ENCODE measurements at places on chromosomes 6 and 20. TPM values are rescaled to one million over a fixed set of nuclear protein-coding genes. Genes with fewer than 3 reads are reported as not detected.

Gene IL17A
- total RNA-seq = not detected

Gene DNAH8
- 0.14 TPM for total RNA-seq

Gene SLC22A7
- not detected for total RNA-seq

Gene WDR27
- 22.5 TPM for total RNA-seq

DNA sequence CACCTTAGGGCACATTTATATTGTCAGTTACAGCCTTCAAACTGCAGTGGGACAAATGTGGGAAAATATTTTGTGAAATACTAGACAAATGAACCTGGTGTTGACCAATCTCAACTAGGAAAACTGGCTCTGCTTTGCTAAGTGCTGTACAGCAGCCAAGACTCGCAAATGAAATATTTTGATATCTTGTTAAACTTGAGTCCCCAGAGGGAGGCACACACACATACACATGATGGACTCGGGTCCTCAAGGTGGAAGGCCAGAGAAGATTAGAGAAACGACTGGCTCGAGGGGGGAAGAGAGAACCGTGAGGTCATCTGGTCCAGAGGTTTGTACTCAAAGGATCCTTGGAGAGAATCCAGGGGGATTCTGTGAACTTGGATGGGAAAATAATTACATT, 67.3 kb upstream of the JAG1 start:
- DNase-seq = no peak
- no peaks in the 10 kb centered on the region for H3K36me3 ChIP-seq
- no peaks in the 10 kb centered on the region for H3K27me3 ChIP-seq
- peaks cover 43% of the 10 kb centered on the region for H3K4me1 ChIP-seq

GRCh38 chr6:146287691-146288369, 255.8 kb upstream of the RAB32 start:
- no peak for DNase-seq
- no peaks in the 10 kb centered on the region for H3K27me3 ChIP-seq
- H3K4me1 ChIP-seq = no peaks in the 10 kb centered on the region
- no peak overlapping the region for H3K27ac ChIP-seq
- H3K36me3 ChIP-seq = no peaks in the 10 kb centered on the region

DNA sequence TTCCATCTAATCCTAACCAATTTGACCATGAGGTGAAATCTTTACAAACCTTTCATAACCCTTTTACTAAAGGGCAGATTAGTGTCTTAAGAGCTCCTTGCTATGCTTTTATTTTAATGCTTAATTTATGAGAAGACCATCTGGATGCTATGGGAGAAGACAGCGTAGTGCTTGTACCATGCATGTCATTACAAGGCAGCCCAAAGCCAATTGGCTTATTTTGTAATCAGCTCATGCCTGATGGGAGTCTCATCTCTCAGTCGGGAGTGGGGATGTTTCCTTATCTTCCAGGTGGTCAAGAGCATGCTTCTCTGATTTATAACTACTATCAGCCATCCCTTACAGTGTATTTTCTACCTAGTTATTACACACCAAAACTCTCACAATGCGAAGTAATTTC, 304.7 kb downstream of the FARS2 start:
- no peaks in the 10 kb centered on the region for H3K36me3 ChIP-seq
- DNase-seq = no peak
- no peaks in the 10 kb centered on the region for H3K4me1 ChIP-seq
- H3K27ac ChIP-seq = no peak overlapping the region
- H3K4me3 ChIP-seq = no peak overlapping the region

DNA sequence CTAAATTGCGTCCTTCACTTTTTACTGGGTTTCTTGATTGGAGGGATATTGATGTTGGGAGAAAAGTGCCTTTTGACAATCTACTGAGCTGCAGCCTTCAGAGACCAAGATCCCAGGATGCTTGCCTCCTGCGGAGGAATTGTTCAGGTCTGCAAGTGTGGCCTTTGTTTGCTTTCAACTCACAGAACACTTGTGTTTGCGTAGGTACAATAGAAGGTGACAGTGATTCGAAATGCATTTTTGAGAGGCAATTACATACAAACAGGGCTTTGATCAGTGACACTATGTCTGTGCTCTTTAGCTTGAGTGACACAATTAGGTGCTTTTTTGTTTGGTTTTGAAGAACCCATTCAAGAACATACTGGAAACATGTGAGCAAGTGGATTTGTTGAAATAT, 600.6 kb downstream of the QKI start:
- H3K4me3 ChIP-seq = no peak overlapping the region
- H3K27me3 ChIP-seq = no peaks in the 10 kb centered on the region
- no peak overlapping the region for H3K27ac ChIP-seq
- DNase-seq = no peak

- no peaks in the 10 kb centered on the region for H3K36me3 ChIP-seq
- no peak overlapping the region for H3K4me3 ChIP-seq
- no peaks in the 10 kb centered on the region for H3K4me1 ChIP-seq
- H3K27me3 ChIP-seq = no peaks in the 10 kb centered on the region
- no peak for DNase-seq
These were observed 36.5 kb downstream of the SCML4 start for GRCh38 chr6:107787589-107787960.
